Dermis blood vessel endothelial cell (primary cell): ENCODE measurements at places on chromosomes 3 and 15.

- peak; percentile 78 for DNase-seq
Observed at GRCh38 chr15:60408463-60408981, 10.7 kb upstream of the ANXA2 start.

DNA sequence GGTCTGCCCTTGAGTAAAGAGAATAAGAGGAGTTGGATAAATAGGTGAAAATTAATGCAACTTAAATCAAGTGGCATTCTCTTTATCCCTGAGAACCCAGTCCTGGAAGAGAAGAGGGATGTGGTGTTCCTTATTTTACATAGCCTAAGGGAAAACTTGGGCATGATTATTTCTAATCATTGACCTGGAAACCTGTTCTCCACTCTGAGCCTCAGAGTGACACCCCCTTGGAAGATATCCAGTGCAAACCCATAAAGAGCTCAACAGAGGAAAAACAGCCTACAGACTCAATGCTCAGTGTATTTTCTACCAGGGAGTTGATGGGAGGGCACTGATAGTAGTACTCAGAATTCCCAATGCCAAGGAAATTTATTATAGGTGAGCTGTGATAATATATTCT, 22.0 kb downstream of the SLC15A2 start:
- DNase-seq = no peak

GRCh38 chr15:57505949-57506391, 85.7 kb upstream of the MYZAP start:
- peak; percentile 47 for DNase-seq

DNA sequence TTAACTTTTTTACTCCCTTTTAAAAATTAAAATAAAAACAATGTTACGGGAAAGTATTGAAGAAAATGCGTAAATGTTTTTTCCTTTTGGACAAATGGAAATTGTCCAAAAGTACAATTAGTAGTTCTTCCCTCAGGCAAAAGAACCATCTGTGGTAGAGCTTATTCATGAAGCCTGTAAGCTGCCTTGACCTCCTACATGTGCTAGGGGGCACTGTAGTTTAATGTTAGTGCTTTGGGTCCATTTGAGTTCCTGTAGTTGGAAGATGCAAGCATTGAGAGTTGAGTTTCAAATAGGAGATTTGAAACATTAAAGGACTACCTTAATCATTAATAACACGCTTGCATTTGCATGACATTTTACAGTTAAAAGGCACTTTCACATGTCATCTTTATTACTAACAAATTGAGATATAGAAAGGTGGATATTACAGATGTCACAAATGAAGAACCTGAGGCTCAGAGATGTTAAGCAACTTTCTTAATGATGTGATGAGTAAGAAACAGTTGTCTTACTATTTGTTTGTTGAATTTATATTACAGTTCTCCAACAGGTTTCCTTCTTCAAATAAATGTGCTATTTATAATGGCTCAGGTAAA, 1.8 kb upstream of the ZNF385D start:
- DNase-seq = peak; percentile 23
